ENCODE measurements at places on chromosomes 12 and 14. TPM values are rescaled to one million over a fixed set of nuclear protein-coding genes. Genes with fewer than 3 reads are reported as not detected.
A peak's percentile ranks its signal among the peaks of the same experiment; 100 is the strongest.

DNA sequence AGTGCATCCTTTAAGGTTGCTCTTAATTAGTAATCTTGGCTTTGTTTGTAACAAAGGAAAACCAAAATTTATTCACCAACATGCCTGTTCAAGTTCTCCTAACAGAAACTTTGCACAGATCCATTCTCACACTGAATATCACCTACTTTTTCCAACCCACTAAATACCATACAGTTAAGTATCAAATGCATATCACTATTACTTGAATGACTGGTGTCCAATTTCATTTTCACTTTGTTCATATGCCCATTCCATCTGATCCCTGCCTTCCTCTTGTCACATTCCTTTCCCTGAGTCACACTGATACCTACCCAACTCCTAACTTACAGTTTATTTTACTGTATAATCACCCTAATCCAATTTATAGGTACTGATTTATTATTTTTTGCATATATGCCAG lies 286.4 kb downstream of the NELL2 start:
- no peaks in the 10 kb centered on the region for H3K27me3 ChIP-seq
- H3K4me3 ChIP-seq, result no peak overlapping the region
- H3K4me1 ChIP-seq, result no peaks in the 10 kb centered on the region
- H3K27ac ChIP-seq, result no peak overlapping the region
- DNase-seq, result no peak
- no peaks in the 10 kb centered on the region for H3K36me3 ChIP-seq

- no peaks in the 10 kb centered on the region for H3K36me3 ChIP-seq
- peaks cover 30% of the 10 kb centered on the region for H3K4me1 ChIP-seq
- DNase-seq, result no peak
- H3K4me3 ChIP-seq, result no peak overlapping the region
- H3K27ac ChIP-seq, result no peak overlapping the region
- H3K27me3 ChIP-seq, result no peaks in the 10 kb centered on the region
Measured at GRCh38 chr12:42180990-42181596, 36.4 kb upstream of the GXYLT1 start.

DNA sequence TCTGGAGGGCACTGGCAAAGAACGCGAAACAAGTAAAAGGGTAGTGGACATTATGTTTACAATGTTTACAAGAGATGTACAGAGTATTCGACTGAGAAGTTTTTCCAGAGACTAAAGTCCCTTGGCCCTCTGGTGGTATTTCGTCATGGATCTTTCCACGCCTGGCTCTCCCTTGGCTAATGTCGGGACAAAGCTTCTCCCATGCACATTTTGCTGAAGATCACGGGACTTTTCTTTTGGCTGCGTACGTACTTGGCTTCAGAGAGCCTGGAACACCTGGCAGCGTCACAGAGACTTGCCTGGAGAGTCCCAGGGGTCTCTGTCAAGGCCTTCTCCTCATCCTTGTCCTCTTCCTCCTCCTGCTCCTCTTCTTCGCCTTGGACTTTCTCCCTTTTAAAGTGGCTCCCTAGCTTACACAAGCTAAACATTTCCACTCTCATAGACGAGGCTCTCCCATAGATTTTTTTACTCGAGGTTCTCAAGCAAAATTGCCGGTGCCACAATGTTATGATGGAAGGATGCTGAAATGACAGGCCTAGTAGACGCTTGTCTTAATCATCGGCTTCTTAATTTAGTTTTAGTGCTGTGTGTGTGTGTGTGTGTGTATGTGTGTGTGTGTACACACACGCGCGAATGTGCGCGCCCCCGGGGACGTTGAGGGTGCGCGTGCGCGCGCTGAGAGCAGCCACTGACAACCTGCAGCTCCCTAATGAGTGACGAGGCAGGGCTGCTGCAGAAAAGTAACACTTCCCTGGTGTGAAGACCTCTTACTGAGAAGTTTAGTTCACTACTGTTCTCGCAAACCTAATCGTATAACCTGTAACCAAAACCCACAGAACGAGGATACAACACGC lies 4.9 kb upstream of the FOXG1 start:
- H3K4me3 ChIP-seq, result no peak overlapping the region
- H3K36me3 ChIP-seq, result no peaks in the 10 kb centered on the region
- H3K27ac ChIP-seq, result no peak overlapping the region
- H3K27me3 ChIP-seq, result peaks cover 56% of the 10 kb centered on the region

The PCED1B gene
- total RNA-seq, result 0.98 TPM

The CCDC184 gene
- total RNA-seq, result 0.37 TPM

- H3K4me3 ChIP-seq, result no peak overlapping the region
- peaks cover 38% of the 10 kb centered on the region for H3K4me1 ChIP-seq
- H3K36me3 ChIP-seq, result peaks cover 6% of the 10 kb centered on the region
- H3K27ac ChIP-seq, result peak overlapping the region; percentile 31
- H3K27me3 ChIP-seq, result no peaks in the 10 kb centered on the region
Measured at GRCh38 chr14:90671382-90672234, 144.6 kb downstream of the TTC7B start.

DNA sequence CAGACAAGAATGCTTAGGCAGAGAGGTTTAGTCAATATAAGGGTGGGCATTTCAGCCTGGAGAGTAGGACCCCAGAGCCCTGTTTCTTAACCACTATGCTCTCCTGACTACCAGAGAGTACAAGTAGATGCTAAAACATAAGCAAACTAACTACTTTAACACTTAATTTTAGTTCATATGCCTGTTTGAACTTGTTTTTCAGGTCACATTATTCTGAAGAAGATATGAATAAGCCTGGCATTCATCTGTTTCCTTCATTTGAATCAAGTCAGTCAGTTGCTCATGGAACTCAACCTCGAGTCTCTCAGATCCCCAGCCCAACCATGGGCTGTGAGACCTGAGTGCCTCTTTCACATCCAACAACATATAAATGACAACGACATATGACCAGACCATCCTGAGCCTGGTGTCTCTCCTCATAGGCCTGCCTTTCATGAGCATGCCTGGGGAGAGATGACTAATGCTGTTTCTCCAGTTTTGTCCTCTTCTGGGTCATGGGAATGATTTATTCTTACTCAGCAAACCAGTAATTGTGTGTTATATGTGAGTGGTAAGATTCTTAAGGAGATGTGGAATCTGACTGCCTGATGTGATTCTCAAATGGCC lies 251.1 kb upstream of the BTG1 start:
- H3K4me1 ChIP-seq, result no peaks in the 10 kb centered on the region
- DNase-seq, result no peak
- no peak overlapping the region for H3K27ac ChIP-seq
- H3K27me3 ChIP-seq, result no peaks in the 10 kb centered on the region
- no peaks in the 10 kb centered on the region for H3K36me3 ChIP-seq

The TRAFD1 gene
- total RNA-seq, result 17.9 TPM

DNA sequence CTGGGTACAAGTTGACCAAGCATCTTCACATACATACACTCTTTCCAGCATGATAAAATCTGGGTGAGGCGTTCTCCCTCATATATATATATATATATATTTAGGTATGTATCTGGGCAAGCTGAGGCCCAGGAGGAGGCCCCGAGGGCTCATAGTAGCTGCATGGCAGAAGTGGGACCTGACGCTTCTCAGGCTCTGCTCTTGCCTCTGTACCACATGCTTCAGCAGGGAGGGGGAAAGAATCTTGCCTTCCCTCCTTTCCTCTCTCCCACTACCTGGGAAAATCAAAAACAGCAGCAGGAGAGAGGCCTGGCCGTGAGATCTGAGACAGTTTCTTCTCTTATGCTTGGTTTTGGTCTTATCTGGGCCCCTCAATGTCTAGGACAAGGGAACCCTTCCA lies 9.2 kb downstream of the PPP1R1A start:
- H3K27ac ChIP-seq, result no peak overlapping the region
- peaks cover 9% of the 10 kb centered on the region for H3K4me1 ChIP-seq
- H3K27me3 ChIP-seq, result no peaks in the 10 kb centered on the region
- DNase-seq, result no peak

The CLMN gene
- total RNA-seq, result 4.0 TPM

The PRR4 gene
- total RNA-seq, result 1.6 TPM

DNA sequence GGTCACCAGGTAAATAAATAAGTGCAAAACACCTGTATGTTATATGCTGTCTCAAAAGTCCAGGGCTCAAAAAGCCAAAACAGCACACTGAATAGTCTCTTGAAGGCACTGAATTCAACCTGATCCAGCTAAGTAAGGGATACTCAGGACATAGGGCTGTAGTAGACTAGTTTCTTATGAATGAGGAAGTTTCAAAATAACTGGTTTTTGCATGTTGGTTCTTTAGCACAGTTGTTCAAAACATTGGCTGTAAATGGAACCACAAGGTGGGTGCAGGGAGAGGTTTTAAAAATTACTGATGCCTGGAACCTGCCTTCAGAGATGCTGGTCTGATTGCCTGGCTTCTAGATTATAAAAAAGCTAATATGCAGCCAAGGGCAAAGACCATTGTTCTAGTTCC lies 34.1 kb downstream of the NDUFA12 start:
- no peak for DNase-seq
- no peak overlapping the region for H3K4me3 ChIP-seq
- H3K4me1 ChIP-seq, result no peaks in the 10 kb centered on the region
- no peaks in the 10 kb centered on the region for H3K27me3 ChIP-seq
- H3K27ac ChIP-seq, result peak overlapping the region; percentile 9
- H3K36me3 ChIP-seq, result peaks cover 12% of the 10 kb centered on the region

The PTPN21 gene
- total RNA-seq, result 22.4 TPM

DNA sequence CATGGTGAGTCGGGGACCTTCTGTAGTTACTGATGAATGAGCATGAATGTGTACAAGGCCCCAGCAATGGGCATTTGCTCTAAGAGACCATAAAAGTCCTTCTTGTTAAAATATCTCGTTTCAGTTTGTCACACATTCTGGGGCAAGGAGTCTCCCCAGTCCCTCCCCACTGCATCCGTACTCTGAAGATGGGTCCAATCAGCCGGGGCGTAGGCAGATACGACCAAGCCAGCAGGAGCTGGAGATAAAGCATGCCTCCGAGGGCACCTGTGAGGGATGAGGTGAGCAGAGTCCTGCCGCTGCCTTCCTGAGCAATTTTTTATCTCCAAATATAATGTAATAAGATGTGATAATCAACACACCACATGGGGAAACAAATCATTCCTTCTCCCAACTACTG lies 528.5 kb downstream of the BCL11B start:
- H3K27me3 ChIP-seq, result no peaks in the 10 kb centered on the region
- peak; percentile 40 for DNase-seq
- H3K4me1 ChIP-seq, result no peaks in the 10 kb centered on the region
- no peaks in the 10 kb centered on the region for H3K36me3 ChIP-seq
- H3K4me3 ChIP-seq, result no peak overlapping the region

The NGB gene
- total RNA-seq, result not detected

DNA sequence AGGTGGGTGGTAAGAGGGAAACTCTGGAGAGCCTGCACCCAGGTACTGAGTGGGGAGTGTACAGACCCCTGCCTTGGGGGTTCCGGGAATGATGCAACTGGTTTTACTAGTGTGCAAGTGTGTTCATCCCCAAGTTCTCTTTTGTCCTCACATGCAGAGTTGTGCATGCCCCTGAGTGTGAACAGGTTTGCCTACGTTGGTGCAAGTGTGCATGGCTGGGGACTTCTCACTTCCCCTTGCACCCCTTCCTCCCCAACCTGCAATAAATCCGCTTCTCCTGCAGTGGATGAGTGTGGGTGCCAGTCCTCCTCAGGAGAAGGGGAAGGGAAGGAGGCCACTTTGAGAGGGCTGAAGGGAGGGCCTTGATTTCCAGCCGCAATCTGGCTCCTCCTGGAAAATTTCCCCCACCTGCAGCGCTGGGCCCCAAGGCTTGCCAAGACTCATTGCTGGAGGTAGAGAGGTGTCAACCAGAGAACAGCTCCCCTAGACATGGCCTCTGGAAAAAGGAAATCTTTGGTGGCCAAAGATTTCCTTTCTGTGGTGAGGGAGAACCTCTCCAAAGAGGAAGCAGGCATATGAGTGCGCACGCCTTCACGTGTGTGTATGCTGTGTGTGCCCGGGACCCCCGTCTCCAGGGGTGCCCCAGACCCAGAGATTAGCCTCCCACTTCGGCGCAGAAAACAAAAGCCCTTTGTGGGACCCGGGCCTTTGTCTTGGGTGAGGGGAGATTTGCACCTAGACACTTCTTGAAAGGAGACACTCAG lies 5.5 kb downstream of the AQP2 start:
- H3K4me3 ChIP-seq, result no peak overlapping the region
- DNase-seq, result no peak
- no peaks in the 10 kb centered on the region for H3K36me3 ChIP-seq
- H3K27me3 ChIP-seq, result peaks cover 7% of the 10 kb centered on the region
- no peak overlapping the region for H3K27ac ChIP-seq

GRCh38 chr12:55997535-55997859 lies 421 bp downstream of the SUOX start:
- peaks cover 20% of the 10 kb centered on the region for H3K36me3 ChIP-seq
- peaks cover 19% of the 10 kb centered on the region for H3K4me1 ChIP-seq
- H3K4me3 ChIP-seq, result peak overlapping the region; percentile 78
- DNase-seq, result no peak
- H3K27me3 ChIP-seq, result no peaks in the 10 kb centered on the region
- H3K27ac ChIP-seq, result peak overlapping the region; percentile 86

GRCh38 chr14:28571636-28572035 lies 195.0 kb upstream of the FOXG1 start:
- no peaks in the 10 kb centered on the region for H3K27me3 ChIP-seq
- no peak for DNase-seq
- H3K36me3 ChIP-seq, result no peaks in the 10 kb centered on the region
- no peak overlapping the region for H3K27ac ChIP-seq
- H3K4me1 ChIP-seq, result no peaks in the 10 kb centered on the region

DNA sequence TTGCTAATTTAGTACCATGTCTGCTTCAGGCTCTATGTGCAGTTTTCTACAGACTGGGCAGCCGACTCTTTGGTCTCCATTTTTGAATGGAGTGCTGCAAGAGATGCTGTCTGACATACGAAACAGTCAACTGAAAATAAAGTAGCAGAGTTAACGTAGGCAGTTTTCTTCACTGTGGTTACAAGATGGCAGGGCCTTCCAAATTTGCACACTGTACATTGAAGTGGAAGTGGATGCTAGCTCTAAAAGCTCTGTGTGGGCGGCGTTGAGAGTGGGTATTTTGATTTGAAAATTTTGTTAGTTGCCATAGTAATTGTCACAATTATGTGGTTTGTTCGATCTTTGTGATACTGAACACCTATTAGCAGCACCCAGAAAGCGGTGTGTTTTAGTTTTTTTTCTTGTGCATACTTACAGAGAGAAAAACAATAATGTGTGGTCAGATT lies 154.9 kb upstream of the ATP2B1 start:
- H3K27me3 ChIP-seq, result no peaks in the 10 kb centered on the region
- no peaks in the 10 kb centered on the region for H3K36me3 ChIP-seq
- H3K27ac ChIP-seq, result peak overlapping the region; percentile 5
- no peak overlapping the region for H3K4me3 ChIP-seq
- DNase-seq, result no peak

DNA sequence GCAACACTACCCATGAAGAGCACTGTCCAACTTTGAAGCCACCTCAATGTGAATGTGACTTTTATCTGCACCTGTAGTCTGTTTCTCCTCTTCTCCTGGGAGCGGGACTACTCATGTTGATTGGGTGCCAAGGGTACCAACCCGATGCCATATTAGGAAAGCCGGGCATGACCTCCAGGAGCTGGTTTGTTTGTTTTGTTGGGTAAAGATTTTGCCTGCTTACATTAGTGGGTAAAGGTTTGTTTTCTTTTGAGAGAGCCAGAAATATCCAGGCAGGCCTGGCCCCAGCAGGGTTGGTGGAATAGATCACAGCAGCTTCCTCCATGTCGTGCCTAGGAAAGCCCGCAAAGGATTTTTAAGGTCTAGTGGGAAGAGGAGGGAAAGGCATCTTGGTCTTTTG lies 19.7 kb upstream of the ITPK1 start:
- H3K27me3 ChIP-seq, result no peaks in the 10 kb centered on the region
- no peak overlapping the region for H3K27ac ChIP-seq
- no peak for DNase-seq
- no peaks in the 10 kb centered on the region for H3K4me1 ChIP-seq
